SW 1271 (cell line): ENCODE measurements at places on chromosomes 13 and 19.

DNA sequence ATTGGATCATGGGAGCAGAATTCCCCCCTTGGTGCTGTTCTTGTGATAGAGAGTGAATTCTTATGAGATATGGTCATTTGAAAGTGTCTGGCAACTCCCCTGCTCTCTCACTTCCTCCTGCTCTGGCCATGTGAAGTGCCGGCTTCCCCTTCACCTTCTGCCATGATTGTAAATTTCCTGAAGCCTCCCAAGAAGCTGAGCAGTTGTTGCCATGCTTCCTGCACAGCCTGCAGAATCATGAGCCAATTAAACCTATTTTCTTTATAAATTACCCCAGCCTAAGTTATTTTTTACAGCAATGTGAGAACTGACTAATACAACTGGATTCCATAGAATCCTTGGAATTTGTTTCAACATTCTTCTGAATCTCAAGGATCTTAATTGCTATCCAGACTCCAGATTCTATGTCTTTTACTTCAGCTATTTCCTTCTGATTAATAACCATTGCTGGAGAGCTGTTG lies 328.1 kb downstream of the SLITRK5 start:
- no peak for DNase-seq

- no peak for DNase-seq
These were observed 211.8 kb upstream of the ZNF536 start for GRCh38 chr19:30160426-30160825.

DNA sequence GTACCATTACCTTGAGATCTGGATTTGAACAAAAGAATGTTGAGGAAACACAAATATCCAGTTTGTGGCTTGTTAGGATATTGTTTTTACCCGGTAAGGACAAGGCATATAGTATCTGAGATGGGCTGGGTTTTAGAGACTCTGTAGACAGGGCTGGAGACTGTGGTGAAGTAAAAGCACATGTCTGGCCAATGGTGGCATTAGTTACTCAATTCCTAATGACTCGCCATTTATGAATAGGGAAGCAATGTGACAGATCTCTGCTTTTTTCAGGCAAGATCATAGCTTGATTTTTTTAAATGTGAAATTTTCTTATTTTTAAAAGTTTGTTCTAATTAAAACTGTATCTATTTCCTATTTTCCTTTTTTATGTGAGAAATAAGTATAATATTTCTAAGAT lies 371.1 kb upstream of the SPRY2 start:
- no peak for DNase-seq

DNA sequence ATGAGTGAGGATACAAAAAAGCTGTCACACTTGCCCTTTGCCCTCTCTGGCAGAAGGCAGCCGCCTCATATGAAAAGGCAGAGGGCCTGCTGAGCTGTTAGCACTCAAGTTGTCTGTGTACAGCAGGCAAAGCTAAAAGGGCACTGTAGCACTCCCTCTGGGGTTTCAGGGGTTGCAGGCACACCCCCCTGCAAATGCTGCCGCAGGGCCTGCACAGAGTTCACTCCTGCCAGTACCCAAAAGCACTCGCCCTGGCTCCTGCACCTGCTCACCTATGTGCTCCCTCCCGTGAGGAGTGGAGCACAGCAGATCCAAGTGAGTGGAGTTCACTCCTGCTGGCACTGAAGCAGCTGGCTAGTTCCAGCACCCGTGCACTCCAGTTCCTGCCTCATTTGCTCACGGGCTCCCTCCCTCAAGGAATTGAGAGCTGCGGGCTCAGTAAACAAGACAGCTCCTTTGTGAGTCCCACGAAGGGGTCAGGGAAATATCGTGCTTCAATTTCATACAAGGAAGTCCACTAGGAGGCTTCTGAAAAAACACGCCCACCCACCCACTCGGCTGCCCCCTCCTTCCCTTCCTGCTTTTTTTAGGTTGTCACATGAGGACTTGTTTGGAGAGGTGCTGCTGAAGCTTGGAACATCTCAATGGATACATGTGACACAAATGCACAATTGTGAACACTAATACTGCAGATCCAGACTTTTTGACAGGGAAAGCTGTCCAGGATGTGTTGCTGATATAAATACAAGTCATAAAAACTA lies 9.9 kb upstream of the RCBTB2 start:
- DNase-seq: no peak
